ENCODE measurements at places on chromosomes 7 and 10. TPM values are rescaled to one million over a fixed set of nuclear protein-coding genes. Genes with fewer than 3 reads are reported as not detected.

The ASNS gene
- total RNA-seq = 68.2 TPM

The GPR15LG gene
- not detected for total RNA-seq

The PRSS37 gene
- total RNA-seq = not detected

The ADAM8 gene
- 4.4 TPM for total RNA-seq

The RET gene
- 0.52 TPM for total RNA-seq

The NRAP gene
- not detected for total RNA-seq

The CDK5 gene
- 37.1 TPM for total RNA-seq

The MUC3A gene
- 17.8 TPM for total RNA-seq

The ADARB2 gene
- total RNA-seq = not detected

The CTAGE8 gene
- not detected for total RNA-seq

The PNLIP gene
- not detected for total RNA-seq

The IDI2 gene
- total RNA-seq = not detected

The PON3 gene
- 38.2 TPM for total RNA-seq

The EPO gene
- not detected for total RNA-seq

The OR13A1 gene
- not detected for total RNA-seq

The BTBD16 gene
- total RNA-seq = 0.82 TPM

The H2BK1 gene
- total RNA-seq = not detected

The SYNPO2L gene
- not detected for total RNA-seq

The NEURL1 gene
- total RNA-seq = 0.20 TPM

The GDF2 gene
- total RNA-seq = not detected

The EVX1 gene
- total RNA-seq = not detected

The ATP6V0E2 gene
- total RNA-seq = 68.8 TPM

The PNLIPRP2 gene
- total RNA-seq = not detected

The TMEM176B gene
- 0.12 TPM for total RNA-seq

The CALML3 gene
- not detected for total RNA-seq

The SKIDA1 gene
- 1.5 TPM for total RNA-seq

The C1QL3 gene
- not detected for total RNA-seq

The BAIAP2L1 gene
- 53.9 TPM for total RNA-seq

The C10orf53 gene
- not detected for total RNA-seq

The KEL gene
- not detected for total RNA-seq

The INA gene
- 31.4 TPM for total RNA-seq

The THNSL1 gene
- total RNA-seq = 3.6 TPM

The TMEM270 gene
- not detected for total RNA-seq

The HYCC1 gene
- 18.9 TPM for total RNA-seq

The SLF2 gene
- total RNA-seq = 11.1 TPM

The BHLHA15 gene
- 0.39 TPM for total RNA-seq

The KIAA1549 gene
- total RNA-seq = 5.7 TPM

The ENKUR gene
- 0.31 TPM for total RNA-seq

The MRPS33 gene
- total RNA-seq = 123 TPM

The CDK1 gene
- total RNA-seq = 86.2 TPM

The IL15RA gene
- 5.0 TPM for total RNA-seq

The CHN2 gene
- total RNA-seq = not detected

The SEPTIN7 gene
- 210 TPM for total RNA-seq

The ZNF655 gene
- total RNA-seq = 57.9 TPM

The HOXA10 gene
- total RNA-seq = 6.8 TPM
